GM20000 (cell line): ENCODE measurements at places on chromosomes 16 and 17.

GRCh38 chr17:75315541-75316243 lies 26.5 kb upstream of the SLC25A19 start:
- DNase-seq: peak; percentile 35

DNA sequence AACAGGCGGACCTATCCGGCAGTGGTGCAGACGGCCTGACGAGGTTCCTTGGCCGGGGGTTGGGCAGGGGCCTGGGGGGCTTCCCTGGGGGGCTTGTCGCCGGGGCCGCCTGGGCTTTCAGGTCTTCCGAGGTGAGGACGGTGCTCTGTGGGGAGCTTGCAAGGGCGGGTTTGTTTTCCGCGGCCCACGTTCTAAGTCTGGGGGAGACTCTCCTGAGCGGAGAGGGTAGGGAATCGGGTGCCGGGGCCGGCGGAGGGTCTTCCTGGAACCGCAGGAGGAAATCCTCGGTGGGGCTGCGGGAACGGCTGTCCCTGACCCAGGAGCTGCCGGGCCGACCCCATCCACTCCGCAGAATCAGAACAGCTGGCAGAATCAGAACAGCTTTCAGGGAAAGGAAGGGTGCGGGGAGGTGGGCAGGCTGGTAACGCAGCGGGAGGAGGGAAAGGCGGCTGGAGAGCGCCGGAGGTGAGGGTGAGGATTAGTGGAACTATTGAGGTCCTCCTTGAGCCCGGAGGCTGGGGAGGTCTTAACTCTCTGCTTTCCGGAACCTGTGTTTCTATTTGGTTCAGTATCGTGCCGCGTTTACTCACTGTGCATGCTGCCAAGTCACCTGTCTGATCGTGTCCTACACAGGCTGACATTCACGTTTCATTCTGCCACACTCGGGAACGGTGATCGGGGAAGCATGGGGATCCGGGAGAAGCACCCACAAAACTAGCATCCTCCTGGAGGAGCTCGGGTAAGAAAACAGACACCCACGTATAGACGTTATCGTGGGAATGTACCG lies 28.9 kb downstream of the CPSF4L start:
- peak; percentile 46 for DNase-seq

- no peak for DNase-seq
Observed at GRCh38 chr17:27321372-27321771, 27.5 kb downstream of the WSB1 start.

GRCh38 chr17:81117672-81118198 lies 47.6 kb upstream of the PVALEF start:
- no peak for DNase-seq

DNA sequence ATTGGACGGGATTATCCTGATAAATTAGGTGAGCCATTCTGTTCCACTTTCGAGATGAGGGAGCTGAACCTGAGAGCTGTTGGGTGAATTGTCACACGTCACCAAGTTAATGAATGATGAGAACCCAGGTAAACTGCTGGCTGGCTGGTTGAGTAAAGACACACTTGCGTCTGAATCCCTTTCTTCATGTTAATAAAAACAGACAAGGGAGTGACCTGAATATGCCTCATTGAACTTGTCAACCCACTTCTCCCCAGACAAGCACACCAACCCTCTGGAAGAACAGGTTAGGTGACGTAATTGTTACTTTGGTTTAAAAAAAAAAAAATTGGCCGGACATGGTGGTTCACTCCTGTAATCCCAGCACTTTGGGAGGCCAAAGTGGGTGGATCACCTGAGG lies 400.9 kb upstream of the CDH5 start:
- DNase-seq: no peak

DNA sequence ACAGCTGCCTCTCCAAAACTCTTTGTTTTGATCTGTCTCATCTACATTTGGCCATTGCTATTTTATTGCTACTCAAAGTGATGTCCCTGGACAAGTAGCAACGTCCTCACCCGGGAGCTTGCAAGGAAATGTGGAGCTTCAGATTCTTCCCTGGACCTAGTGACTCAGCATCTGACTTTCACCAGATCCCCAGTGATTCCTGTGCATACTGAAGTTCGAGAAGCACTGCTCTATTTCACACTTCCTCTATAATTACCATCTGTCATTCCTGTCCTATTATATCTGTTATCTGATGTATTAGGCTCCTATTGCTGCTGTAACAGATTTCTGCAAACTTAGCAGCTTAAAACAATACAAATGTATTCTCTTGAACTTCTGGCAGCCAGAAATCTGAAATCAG lies 28.5 kb upstream of the VAT1L start:
- no peak for DNase-seq

DNA sequence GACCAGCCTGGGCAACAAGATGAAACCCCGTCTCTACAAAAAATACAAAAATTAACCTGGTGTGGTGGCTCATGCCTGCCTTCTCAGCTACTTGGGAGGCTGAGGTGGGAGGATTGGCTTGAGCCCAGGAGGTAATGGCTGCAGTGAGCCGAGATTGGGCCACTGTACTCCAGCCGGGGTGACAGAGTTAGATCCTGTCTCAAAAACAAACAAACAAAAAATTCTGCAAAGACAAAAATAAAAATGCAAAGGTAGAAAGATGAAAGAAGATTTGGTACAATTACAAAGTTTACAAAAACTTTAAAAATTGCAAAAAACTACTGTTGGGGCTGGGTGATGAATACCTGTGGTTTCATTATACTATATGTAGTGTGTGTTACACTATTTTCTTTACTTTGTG lies 5.5 kb upstream of the CDH1 start:
- no peak for DNase-seq

- DNase-seq: peak; percentile 55
Observed at GRCh38 chr17:77107506-77108433, 33.0 kb upstream of the SEC14L1 start.

DNA sequence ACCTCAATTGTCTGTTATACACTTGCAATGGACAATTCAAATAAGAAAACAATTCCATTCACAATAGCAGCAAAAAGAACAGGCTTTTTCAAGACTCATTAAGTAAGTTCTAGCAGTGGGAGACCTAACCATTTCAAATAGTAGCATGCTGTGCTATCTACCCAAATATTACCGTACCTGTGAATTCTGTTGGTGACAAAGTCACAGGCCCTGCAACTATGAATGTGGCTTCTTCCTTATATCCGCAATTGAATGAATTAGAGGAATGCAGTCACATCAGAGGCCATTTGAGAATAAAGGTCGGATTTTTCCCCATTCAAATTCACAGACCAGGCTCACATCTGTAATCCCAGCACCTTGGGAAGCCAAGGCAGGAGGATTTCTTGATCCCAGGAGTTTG lies 800 bp upstream of the NME4 start:
- no peak for DNase-seq

DNA sequence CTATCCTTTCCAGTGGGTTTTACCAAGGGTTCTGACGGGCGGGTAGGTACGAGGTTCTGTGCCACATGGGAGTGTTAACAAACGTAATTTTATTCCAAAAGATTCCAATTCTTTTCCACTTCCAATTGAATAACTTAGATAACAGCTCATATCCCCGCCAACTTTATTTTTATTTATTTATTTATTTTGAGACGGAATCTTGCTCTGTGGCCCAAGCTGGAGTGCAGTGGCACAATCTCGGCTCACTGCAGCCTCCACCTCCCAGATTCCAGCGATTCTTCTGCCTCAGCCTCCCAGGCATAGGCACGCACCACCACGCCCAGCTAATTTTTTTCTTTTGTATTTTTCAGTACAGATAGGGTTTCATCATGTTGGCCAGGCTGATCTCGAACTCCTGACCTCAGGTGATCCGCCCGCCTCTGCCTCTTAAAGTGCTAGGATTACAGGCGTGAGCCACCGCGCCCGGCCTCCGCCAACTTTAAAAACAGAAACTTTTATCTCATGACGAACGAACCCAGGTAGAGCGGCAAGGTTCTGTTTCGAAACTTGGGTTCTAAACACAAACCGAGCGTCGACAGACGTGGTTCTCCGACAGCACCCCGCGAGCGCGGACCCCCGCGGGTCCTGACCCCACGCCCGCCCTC lies 613 bp downstream of the ECI1 start:
- no peak for DNase-seq

DNA sequence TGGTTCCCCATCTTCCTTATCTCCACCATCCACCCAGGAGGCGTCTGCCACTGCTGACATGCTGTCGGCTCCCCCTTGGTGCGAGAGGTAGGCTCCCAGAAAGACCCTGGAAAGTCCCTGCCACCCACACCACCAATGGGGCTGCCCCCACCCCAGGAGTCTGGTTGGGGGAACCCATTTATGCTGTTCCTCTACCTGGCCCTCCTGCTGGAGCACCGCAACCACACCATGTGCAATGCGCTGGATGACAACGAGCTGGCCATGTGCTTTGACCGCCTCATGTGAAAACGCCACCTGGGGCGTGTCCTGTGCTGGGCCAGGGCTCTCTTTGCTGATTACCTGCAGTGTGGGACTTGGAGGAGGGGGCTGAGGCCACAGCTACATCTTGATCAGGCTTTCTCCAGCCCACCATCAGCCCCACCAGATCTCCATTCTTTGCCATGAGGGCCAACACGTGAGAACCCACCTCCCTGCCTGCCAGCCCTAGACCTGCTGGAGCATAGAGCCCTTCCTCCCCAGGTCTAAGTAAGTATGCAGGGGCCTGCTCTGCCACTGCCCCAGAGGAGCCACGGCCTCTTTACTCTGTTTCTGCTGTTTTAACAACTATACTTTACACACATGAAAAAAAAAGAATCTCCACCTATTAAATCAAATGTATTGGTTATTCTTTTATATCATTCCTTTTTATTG lies 7.9 kb upstream of the ALDH3A1 start:
- peak; percentile 74 for DNase-seq

DNA sequence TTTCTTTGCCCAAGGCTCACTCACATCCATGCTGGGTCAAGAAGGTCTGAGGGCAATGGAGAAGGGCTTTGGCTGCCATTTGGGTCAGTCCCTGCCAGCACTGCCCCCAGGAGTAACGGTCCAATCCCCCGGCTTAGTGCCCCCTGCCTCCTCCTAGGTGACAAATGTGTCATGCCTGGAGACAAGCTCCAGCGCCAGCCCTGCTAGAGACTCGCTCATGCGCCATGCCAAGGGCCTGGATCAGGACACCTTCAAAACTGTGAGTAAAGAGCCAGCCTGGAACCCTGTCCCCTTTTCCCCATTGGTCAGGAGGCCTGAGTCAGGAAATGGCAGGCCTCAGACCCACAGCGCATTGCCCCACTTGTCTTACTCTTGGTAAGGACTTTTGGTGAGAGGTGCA lies 3.3 kb downstream of the CHCT1 start:
- DNase-seq: no peak
